HCEC 1CT (cell line): ENCODE measurements at places on chromosomes 13 and 19.

DNA sequence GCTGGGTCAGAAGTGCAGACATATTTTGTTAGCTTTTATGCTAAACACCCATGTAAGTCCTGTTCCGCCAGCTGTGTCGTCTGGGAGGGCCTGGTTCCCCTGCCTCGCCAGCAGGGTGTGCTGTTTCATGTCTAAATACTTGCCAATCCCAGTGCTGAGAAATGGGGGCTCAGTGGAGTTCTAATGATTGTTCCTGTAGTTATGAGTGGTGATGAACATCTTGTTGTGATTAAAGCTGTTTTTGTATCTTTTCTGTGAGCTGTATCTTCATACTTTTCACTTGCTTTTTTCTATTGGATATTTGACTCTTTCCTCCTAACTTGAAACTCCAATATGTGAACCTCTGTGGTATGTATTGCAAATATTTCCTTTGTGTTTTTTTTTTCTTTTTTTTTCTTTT, 32.7 kb downstream of the KDM4B start:
- peak; percentile 66 for DNase-seq

DNA sequence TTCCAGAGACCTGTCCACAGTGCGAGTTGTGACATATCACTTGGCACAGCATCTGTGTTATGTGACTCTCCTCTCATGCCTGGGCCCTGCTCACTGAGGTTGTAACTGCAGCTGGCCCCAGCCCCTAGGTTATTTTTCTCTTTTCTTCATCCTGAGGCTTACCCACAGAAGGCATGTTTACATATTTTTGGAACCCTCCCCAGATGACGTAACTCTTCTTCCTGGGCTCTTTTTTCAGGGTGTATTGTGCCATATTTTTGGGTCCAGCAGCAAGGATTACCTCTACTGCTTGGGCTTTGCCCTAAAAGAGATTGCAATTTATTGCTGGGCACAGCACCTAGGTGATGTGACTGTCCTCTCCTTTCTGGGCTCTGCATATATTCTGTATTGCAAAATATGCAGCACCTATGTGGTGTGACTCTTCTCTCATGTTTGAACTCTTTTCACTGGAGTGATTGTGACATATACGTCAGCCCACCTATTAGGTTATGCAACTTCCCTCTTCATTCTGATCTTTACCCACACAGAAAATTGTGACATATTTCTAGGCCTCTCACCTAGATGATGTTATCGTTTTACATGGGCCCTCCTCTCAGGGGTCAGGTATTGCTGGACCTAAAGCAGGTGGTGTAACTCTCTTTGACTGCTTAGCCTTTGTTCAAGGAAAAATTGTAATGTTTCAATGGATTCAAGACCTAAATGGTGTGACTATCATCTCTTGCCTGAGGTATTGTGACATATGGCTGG, 64.5 kb upstream of the ZNF724 start:
- no peak for DNase-seq

DNA sequence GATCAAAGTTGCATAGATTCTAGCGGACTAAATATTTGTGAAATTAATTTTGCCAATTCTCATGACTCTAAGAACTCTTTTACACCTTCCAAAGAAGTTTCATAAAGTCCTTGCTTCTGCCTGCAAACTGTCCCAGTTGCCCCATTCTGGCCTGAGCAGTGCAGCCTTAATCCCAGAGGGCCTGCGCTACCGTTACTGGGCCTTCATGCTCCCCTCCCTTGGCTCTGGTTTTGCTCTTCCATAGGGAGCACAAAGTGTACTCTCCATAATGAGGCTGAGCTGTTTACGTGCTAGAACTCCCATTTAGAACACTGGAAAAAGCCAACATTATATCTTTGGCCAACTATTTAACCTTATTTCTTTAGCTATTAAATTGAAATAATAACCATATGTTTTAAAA, 2.1 kb downstream of the MTIF3 start:
- DNase-seq: no peak

DNA sequence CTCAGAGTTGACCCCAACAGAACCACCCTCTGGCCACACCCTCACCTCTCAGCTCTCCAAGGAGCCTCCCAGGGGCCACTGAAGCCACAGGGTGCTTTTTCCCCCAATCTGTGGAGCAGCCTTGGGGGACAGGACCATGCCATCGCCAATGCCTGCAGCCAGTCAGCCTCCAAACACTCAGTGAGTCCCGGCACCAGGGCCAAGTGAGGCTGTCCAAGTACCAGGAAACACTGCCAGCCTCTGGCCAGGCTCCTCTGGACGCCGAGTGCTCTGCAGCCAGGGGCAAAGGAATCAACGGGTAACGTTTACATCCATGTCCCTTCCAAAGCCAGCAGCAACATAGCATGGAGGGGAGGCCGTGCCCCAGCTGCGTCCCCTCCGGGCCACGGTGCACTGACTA, 9.5 kb upstream of the COMP start:
- DNase-seq: no peak

DNA sequence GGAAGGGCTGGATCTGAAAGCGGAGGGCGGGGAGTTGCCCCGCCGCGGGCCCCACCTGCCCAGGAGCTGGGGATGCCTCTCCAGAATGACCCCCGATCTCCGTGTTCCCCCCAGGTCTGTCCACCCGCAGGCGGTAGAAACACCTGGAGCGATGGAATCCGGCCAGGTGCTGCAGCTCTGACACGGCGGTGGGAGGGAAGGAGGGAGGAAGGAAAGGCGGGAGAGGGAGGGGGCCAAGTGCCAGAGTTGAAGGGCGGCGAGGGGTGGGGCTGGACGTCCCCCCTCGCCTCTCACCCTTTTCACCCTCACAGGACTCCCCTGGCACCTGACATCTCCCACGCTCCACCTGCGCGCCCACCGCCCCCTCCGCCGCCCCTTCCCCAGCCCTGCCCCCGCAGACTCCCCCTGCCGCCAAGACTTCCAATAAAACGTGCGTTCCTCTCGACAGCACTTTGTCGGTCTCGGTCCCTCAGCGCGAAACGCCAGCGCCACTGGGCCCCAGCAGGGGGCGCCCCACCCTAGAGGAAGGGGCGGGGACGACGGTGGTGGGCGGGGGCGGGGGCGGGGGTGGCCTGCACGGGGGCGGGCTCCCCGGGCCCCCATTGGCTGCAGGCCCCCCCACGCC, 337 bp upstream of the FXYD7 start:
- no peak for DNase-seq

- no peak for DNase-seq
Observed at GRCh38 chr19:12126707-12127106, 13.4 kb downstream of the ZNF20 start.

- peak; percentile 79 for DNase-seq
Observed at GRCh38 chr13:76148926-76149325, 512.8 kb downstream of the LMO7 start.

GRCh38 chr13:77207943-77208342, 119.0 kb downstream of the MYCBP2 start:
- DNase-seq: peak; percentile 90

GRCh38 chr19:38204728-38205127, 19.3 kb downstream of the DPF1 start:
- no peak for DNase-seq

- peak; percentile 3 for DNase-seq
Observed at GRCh38 chr13:102680842-102681740, 13.8 kb downstream of the METTL21C start.

DNA sequence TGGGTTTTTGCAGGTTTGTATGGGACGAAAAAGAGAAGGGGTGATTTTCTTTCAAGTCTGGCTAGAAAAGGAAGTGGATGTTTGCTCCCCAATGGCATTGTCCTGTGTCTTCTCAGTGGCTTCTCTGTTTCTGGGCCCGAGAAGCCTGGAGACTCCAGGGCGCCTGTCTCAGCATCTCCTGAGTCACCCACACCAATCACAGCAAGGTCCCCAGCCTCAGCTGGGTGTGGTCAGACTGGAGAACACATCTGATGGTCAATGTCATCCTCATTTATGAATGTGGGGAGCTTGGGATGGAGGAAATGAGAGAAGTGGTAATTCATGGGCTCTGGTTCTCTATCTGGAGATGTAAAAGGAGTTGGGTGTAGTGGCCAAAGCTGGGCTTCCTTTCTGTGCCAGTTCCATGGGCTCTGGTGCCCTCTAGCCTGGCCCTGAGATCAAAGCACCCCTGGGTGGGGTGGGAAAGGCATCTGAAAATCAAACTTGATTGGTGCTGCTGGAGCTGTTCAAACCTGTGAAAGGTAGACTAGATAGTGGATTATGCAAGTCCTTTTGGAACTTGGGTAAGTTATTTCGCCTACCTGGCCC, 13.4 kb downstream of the RASL11A start:
- DNase-seq: peak; percentile 23

DNA sequence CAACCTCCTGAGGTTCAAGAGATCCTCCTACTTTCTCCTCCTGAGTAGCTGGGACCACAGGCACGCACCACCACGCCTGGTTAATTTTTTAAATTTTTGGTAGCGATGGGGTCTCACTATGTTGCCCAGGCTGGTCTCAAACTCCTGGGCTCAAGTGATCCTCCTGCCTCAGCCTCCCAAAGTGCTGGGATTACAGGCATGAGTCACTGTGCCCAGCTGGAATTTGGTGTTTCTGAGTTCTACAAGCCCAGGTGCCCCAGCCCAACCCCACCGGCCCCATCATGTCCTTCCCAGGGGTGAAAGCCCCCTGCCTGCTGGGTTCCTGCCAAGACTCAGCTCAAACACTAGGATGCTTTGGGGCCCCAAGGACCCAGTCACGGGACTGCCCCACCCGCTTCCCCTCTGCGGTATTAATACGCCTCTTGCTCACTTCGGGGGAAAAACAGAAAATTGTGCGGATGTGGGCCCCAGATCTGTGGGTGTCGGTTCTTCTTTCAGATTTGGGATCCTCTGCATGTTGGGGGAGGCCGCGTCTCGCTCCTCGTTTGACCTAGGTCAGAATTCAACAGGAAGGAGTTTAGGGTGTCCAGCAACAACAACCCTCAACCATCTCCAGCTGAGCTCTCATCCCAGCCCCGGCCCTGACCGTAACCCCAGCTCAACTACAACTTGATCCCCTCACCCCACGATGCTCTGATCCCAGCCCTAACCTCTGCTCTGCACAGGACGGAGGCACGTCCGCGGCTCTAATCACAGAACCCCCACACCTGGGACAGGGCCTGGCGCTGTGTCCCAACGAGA, 3.7 kb upstream of the FCER2 start:
- no peak for DNase-seq

- DNase-seq: no peak
Observed at GRCh38 chr19:2455851-2456570, 748 bp downstream of the LMNB2 start.

- no peak for DNase-seq
Observed at GRCh38 chr19:2324220-2324948, 4.0 kb downstream of the LSM7 start.

- DNase-seq: no peak
Observed at GRCh38 chr13:65959305-65959704, 1270.8 kb downstream of the PCDH9 start.

- peak; percentile 2 for DNase-seq
Observed at GRCh38 chr19:32916969-32917615, 47.5 kb upstream of the SLC7A9 start.

DNA sequence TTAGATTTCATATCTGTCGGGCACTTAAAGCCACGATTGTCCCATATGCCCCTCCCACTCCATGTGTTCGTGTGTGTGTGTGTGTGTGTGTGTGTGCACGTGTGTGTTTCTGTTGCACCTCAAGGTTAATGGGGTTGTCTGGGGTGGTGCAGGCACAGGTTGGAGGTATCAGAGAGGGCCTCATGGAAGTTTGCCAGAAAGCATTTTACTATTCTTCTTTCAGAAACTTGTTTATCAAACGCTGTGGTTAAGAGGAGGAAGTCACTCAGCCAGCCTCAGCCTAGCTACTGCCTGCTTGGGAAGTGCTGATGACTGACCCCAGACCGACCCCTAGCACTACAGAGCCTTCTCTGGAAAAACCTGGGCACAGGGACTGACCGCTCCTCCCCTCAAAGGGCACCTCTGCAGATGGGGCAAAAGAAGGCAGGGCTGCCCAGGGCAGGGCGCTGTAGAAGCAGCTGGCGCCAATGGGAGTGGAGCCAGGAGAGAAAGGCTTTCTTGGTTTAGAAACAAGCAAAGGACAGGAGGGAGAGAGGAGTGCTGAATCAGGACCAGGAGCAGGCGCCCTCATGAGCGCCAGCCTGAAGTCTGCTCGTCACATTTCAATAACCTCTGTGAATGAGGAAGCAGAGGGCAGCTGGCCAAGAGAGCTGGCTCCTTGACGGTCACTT, 3.9 kb downstream of the SIAH3 start:
- DNase-seq: no peak

GRCh38 chr13:110714797-110715394, 1.4 kb downstream of the ING1 start:
- peak; percentile 28 for DNase-seq

GRCh38 chr13:93268327-93269028, 41.9 kb downstream of the GPC6 start:
- DNase-seq: no peak

DNA sequence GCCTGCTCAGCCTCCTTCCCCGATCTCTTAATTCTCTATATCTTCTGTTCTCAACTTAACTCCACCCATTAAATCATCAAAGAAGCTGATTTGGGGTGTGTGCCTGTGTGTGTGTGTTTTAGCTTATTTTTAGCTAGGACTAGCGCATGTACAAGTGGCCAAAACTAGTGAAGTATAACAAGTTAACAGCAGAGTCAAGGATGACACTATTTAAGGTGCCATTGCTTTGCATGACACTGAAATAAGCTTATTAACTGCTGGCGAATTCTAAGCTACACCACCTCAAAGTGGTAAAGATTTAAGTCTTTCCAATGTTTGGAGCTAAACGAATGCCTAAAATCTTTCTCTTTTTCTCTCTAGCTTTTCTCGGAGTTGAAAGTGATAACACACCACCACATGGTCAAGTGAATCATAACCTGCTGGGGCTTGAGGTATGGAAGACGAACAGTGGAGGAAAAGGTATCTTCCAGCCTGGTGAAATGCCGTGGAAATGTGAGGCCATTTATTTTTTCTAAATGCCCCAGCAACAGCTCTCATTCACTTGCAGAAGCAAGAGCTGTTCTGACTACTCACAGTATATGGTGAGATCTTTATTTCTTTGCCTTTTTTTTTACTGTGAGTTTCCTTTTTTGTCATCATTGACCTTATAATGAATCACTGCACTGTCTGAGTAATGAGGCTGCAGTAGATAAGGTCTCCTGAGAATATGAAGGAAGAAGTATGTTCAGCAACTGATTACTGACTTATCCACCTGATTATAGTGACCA, 570.3 kb downstream of the PCDH9 start:
- peak; percentile 75 for DNase-seq

DNA sequence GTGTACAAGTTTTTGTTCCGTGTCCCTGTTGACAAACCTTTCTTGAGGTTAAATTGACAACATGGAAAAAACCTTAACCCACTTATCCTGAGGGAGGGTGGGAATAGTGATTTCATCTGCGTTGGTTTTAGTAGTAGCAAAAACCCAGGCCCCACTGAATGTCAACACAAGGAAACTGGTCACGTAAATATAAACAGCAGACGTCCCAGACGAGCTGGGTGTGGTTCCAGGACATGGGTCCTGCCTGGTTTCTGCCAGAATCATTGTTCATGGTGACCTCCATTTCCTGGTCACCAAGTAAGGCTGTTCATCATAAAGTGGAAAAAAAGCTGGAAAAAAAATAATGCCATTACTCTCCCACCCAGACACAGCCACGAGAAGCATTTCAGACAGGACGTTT, 16.9 kb upstream of the F2RL3 start:
- no peak for DNase-seq

- DNase-seq: no peak
Observed at GRCh38 chr13:50846861-50847475, 3.5 kb upstream of the DLEU7 start.

GRCh38 chr13:52810011-52810410, 38.4 kb downstream of the PCDH8 start:
- no peak for DNase-seq
